ENCODE measurements at places on chromosomes 12 and 14. TPM values are rescaled to one million over a fixed set of nuclear protein-coding genes. Genes with fewer than 3 reads are reported as not detected.

- no peaks in the 10 kb centered on the region for H3K36me3 ChIP-seq
- no peak for DNase-seq
- no peaks in the 10 kb centered on the region for H3K4me1 ChIP-seq
- no peak overlapping the region for H3K27ac ChIP-seq
- H3K4me3 ChIP-seq = no peak overlapping the region
- no peaks in the 10 kb centered on the region for H3K27me3 ChIP-seq
Measured at GRCh38 chr12:113684908-113685782, 213.5 kb upstream of the LHX5 start.

GRCh38 chr14:100416921-100417860, 94.1 kb downstream of the SLC25A47 start:
- no peaks in the 10 kb centered on the region for H3K27me3 ChIP-seq
- no peak for DNase-seq
- H3K36me3 ChIP-seq = no peaks in the 10 kb centered on the region
- H3K4me3 ChIP-seq = no peak overlapping the region
- H3K27ac ChIP-seq = no peak overlapping the region

DNA sequence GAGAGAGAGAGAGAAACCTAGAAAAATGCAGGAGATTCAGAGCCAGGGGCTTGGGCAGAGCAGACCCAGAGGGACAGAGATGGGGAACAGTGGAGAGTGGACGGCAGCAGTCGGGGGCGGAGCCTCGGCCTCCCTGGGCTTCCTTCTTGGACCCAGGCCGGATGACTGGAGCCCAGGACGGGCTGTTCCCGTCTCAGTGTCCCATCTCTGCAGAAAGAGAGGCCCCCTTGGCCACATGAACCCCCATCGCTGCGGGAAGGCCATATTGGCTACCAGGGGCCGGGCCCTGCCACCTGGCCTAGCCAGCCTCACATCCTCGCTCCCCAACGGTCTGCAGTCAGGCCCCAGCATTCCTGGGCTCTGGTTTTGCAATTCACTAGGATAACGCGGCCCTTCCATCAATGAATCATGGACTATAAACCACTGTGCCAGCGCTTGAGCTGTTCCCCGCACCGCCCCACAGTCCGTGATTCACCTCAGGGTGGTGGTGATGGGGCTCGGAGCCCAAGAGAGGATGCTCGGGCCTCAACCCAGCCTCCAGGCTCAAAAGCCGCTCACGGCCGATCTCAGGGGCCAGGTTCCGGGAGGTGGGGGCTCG, 116.5 kb downstream of the RFLNA start:
- DNase-seq = no peak
- no peaks in the 10 kb centered on the region for H3K27me3 ChIP-seq
- peaks cover 97% of the 10 kb centered on the region for H3K36me3 ChIP-seq
- H3K4me3 ChIP-seq = no peak overlapping the region

GRCh38 chr12:52607314-52607713, 6.1 kb upstream of the KRT72 start:
- no peaks in the 10 kb centered on the region for H3K4me1 ChIP-seq
- peaks cover 58% of the 10 kb centered on the region for H3K27me3 ChIP-seq
- no peak for DNase-seq

DNA sequence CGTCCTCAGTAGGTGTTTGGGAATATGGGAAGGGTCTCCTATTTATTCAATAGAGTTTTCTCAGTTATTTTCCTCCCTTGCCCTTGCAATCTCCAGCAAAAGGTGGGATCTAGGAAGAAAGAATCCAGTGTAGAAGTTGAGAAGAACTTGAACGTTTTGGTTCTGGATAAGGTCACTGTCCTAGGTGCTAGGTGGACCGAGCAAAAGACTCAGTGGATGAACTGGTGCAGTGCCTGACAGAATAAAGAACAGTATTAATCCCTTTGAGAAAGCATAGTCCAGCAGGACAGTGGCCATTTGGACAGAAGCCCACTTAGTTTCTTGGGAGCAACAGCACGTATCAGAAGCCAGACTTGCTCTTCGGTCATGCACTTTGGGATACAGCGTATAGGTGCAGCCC, 32.7 kb upstream of the LRTM2 start:
- H3K4me1 ChIP-seq = peaks cover 1% of the 10 kb centered on the region
- H3K36me3 ChIP-seq = peaks cover 3% of the 10 kb centered on the region
- DNase-seq = no peak
- no peaks in the 10 kb centered on the region for H3K27me3 ChIP-seq
- H3K4me3 ChIP-seq = no peak overlapping the region

- peaks cover 6% of the 10 kb centered on the region for H3K4me1 ChIP-seq
- no peak for DNase-seq
- no peaks in the 10 kb centered on the region for H3K27me3 ChIP-seq
- H3K27ac ChIP-seq = no peak overlapping the region
Measured at GRCh38 chr12:132083614-132083940, 60.5 kb downstream of the DDX51 start.

- H3K27me3 ChIP-seq = no peaks in the 10 kb centered on the region
- DNase-seq = no peak
- H3K36me3 ChIP-seq = no peaks in the 10 kb centered on the region
- H3K4me3 ChIP-seq = no peak overlapping the region
- no peaks in the 10 kb centered on the region for H3K4me1 ChIP-seq
Measured at GRCh38 chr12:115953450-115953849, 324.0 kb downstream of the MED13L start.

- no peaks in the 10 kb centered on the region for H3K27me3 ChIP-seq
- no peak for DNase-seq
- H3K27ac ChIP-seq = no peak overlapping the region
- H3K4me3 ChIP-seq = no peak overlapping the region
Measured at GRCh38 chr12:8685051-8685450, 12.7 kb upstream of the RIMKLB start.

DNA sequence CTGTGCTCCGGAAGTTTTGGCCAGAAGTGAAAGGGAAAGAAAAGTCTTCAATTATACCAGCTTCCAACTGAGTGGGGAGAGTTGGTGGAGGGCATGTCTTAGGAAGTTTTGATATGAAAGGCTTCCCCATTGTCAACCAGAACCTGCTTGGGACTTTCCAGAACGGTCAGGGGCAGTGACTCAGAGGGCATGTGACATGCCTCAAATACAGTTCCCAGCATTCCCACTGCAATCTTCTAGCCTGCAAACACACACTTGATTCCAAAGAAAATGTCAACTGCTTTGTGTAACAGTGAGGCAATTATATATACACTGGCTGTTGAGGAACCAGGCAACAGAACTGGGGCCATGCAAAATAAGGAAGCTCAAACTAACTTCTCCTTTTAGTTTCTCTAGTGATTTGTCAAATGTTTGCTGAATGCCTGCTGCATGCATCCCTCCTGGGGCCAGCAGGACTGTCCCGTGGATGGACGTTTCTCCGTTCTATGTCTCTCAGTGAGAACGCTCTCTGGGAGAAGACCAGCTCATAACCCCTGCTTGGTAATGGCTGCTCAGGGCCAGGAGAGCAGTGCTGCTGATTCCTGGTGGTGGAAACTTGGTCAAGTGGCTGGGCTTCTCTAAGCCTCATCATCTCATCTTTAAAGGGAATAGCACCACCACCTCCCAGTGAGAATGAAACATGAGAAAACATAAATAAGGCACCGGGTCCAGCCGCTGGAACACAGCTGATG, 18.3 kb downstream of the SLC25A47 start:
- no peak for DNase-seq
- H3K4me1 ChIP-seq = peaks cover 6% of the 10 kb centered on the region
- H3K36me3 ChIP-seq = no peaks in the 10 kb centered on the region
- peak overlapping the region; percentile 68 for H3K27ac ChIP-seq

DNA sequence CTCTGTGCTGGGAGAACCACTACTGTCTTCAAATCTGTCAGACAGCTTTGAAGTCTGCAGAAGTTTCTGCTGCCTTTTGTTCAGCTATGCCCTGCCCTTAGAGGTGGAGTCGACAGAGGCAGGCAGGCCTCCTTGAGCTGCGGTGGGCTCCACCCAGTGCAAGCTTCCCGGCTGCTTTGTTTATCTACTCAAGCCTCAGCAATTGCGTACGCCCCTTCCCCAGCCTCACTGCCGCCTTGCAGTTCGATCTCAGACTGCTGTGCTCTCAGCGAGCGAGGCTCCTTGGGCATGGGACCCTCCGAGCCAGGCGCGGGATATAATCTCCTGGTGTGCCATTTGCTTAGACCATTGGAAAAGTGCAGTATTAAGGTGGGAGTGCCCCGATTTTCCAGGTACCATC, 25.1 kb upstream of the KLRB1 start:
- H3K27me3 ChIP-seq = no peaks in the 10 kb centered on the region
- DNase-seq = no peak
- H3K27ac ChIP-seq = no peak overlapping the region
- H3K36me3 ChIP-seq = no peaks in the 10 kb centered on the region
- H3K4me3 ChIP-seq = no peak overlapping the region

GRCh38 chr14:78530078-78530477, 359.9 kb downstream of the NRXN3 start:
- H3K4me1 ChIP-seq = no peaks in the 10 kb centered on the region
- no peaks in the 10 kb centered on the region for H3K36me3 ChIP-seq
- no peak for DNase-seq
- H3K27me3 ChIP-seq = no peaks in the 10 kb centered on the region
- no peak overlapping the region for H3K27ac ChIP-seq

GRCh38 chr12:23614280-23614679, 335.2 kb downstream of the SOX5 start:
- H3K36me3 ChIP-seq = no peaks in the 10 kb centered on the region
- no peaks in the 10 kb centered on the region for H3K27me3 ChIP-seq
- DNase-seq = no peak
- no peak overlapping the region for H3K27ac ChIP-seq
- no peaks in the 10 kb centered on the region for H3K4me1 ChIP-seq
- H3K4me3 ChIP-seq = no peak overlapping the region

DNA sequence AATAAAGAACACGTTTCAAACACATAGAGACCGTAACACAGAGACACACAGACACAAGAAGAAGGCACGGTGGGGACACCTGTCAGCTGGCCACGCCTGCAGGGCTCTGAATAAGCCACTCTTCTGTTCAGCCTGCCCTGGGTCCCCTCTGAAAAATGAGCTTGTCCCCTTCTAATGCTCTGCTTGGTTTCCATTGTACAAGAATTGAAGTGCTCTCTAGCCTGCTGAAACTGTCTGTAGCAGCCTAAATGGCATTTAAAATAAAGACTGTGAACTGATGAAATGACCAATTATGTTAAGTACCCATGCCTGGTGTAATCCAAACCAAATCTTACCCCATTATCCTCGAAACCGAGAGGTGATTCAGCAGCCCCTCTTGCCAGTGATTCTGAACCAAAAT, 139.8 kb downstream of the FOXN3 start:
- H3K27ac ChIP-seq = no peak overlapping the region
- no peak overlapping the region for H3K4me3 ChIP-seq
- peaks cover 5% of the 10 kb centered on the region for H3K4me1 ChIP-seq
- no peak for DNase-seq
- H3K27me3 ChIP-seq = no peaks in the 10 kb centered on the region

GRCh38 chr12:103247531-103247930, 248.2 kb downstream of the C12orf42 start:
- H3K36me3 ChIP-seq = no peaks in the 10 kb centered on the region
- no peaks in the 10 kb centered on the region for H3K4me1 ChIP-seq
- no peak overlapping the region for H3K27ac ChIP-seq
- no peak overlapping the region for H3K4me3 ChIP-seq
- H3K27me3 ChIP-seq = no peaks in the 10 kb centered on the region

- no peaks in the 10 kb centered on the region for H3K27me3 ChIP-seq
- no peak for DNase-seq
- H3K36me3 ChIP-seq = no peaks in the 10 kb centered on the region
Measured at GRCh38 chr12:105554223-105554678, 223.8 kb downstream of the C12orf75 start.

GRCh38 chr12:105428793-105429395, 98.4 kb downstream of the C12orf75 start:
- peaks cover 3% of the 10 kb centered on the region for H3K27me3 ChIP-seq
- H3K36me3 ChIP-seq = no peaks in the 10 kb centered on the region
- no peaks in the 10 kb centered on the region for H3K4me1 ChIP-seq
- DNase-seq = no peak

GRCh38 chr14:50003213-50004021, 110.5 kb downstream of the ARF6 start:
- peak overlapping the region; percentile 57 for H3K4me3 ChIP-seq
- peak; percentile 43 for DNase-seq
- peaks cover 86% of the 10 kb centered on the region for H3K4me1 ChIP-seq
- no peaks in the 10 kb centered on the region for H3K27me3 ChIP-seq
- H3K36me3 ChIP-seq = no peaks in the 10 kb centered on the region

DNA sequence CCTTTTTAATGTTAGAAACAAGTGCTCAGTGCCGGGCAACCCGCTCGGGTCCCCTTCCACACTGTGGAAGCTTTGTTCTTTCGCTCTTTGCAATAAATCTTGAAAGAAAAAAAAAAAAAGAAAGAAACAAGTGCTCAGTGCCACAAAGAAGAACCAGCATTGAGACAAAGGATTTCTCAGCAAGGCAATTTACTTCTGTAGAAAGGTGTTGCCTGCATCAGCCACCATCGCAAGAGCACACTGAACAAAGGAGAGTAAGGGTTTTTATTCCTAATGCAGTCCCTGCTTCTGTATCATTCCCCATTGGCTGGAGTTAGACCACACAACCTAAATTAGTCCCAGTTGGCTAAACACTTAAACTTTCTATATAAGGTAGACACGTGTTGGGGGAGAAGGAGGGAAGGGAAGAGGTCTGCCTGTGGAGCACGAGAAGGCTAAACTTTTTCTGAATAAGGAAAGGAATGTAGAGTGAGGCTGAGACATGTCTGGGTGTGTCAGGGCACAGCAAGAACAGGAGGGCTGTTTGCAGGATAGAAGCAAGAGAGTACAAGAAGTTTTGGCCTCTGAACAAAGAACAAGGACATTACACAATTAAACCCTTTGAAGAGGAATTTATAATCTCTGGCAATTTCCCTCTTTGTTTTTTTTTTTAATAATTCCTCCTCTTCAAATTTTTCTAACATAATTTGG, 21.4 kb downstream of the KLRF2 start:
- H3K27ac ChIP-seq = peak overlapping the region; percentile 44
- no peaks in the 10 kb centered on the region for H3K4me1 ChIP-seq
- H3K4me3 ChIP-seq = no peak overlapping the region

- no peak overlapping the region for H3K27ac ChIP-seq
- DNase-seq = no peak
- no peaks in the 10 kb centered on the region for H3K4me1 ChIP-seq
- H3K4me3 ChIP-seq = no peak overlapping the region
Measured at GRCh38 chr12:79381248-79382208, 309.2 kb downstream of the PAWR start.

DNA sequence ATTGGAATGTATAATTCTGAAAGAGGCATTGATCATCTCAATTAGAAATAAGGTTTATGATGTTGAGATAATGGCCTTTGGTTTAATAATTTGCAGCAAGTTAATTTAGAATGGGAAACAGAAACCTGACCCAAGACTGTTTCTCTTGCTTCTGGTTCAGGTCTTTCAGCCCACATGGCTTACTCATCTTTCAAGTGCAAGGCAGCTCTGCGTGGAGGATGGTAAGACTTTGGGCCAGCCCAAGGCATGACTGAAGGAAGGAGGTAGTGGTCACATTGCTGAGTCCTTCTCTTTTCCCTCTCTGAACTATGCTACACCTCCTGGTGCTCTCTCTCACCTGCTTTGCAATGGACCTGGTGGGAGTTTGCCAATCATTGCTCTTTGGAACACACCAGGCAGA, 98.7 kb downstream of the CAND1 start:
- H3K4me1 ChIP-seq = no peaks in the 10 kb centered on the region
- no peak overlapping the region for H3K4me3 ChIP-seq
- H3K27me3 ChIP-seq = no peaks in the 10 kb centered on the region
- DNase-seq = no peak

- DNase-seq = no peak
- H3K4me3 ChIP-seq = no peak overlapping the region
- peaks cover 28% of the 10 kb centered on the region for H3K4me1 ChIP-seq
- no peaks in the 10 kb centered on the region for H3K36me3 ChIP-seq
- no peaks in the 10 kb centered on the region for H3K27me3 ChIP-seq
Measured at GRCh38 chr14:64201296-64201695, 92.9 kb downstream of the ESR2 start.

KRT77 gene
- not detected for total RNA-seq

LPAR5 gene
- 20.1 TPM for total RNA-seq

ABHD4 gene
- total RNA-seq = 32.4 TPM

PRH2 gene
- 7.0 TPM for total RNA-seq

KDM2B gene
- total RNA-seq = 20.7 TPM

COCH gene
- total RNA-seq = 0.76 TPM

CHPT1 gene
- total RNA-seq = 24.8 TPM

JAG2 gene
- total RNA-seq = 20.7 TPM

All from esophagus squamous epithelium (tissue), 5 donors.